Gastroesophageal sphincter (tissue), 4 donors: ENCODE measurements at places on chromosomes 13 and 19. TPM values are rescaled to one million over a fixed set of nuclear protein-coding genes. Genes with fewer than 3 reads are reported as not detected.

The NKPD1 gene
- not detected for total RNA-seq

The ARHGAP33 gene
- 3.1 TPM for total RNA-seq

The ANGPTL4 gene
- 48.2 TPM for total RNA-seq

The WDR87 gene
- not detected for total RNA-seq

The SYNGR4 gene
- total RNA-seq = not detected

The ZFP36 gene
- 276 TPM for total RNA-seq

The ACTMAP gene
- total RNA-seq = 0.89 TPM

The KLHL1 gene
- total RNA-seq = not detected

The FGF9 gene
- total RNA-seq = 2.1 TPM
